ENCODE measurements at places on chromosomes 2 and 18.
A peak's percentile ranks its signal among the peaks of the same experiment; 100 is the strongest.

DNA sequence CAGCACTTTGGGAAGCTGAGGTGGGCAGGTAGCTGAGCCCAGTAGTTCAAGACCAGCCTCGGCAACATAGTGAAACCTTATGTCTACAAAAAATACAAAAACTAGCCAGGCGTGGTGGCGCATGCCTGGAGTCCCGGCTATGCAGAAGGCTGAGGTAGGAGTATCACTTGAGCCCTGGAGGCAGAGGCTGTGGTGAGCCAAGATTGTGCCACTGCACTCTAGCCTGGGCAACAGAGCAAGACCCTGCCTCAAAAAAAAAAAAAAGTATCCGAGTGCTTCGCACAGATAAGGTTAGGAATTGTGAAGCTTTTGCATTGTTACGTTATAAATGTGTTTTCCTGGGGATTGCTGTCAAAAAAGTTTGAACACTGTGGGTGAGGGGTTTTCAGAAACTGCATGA, 4.1 kb downstream of the CTDSP1 start:
- no peak for DNase-seq

DNA sequence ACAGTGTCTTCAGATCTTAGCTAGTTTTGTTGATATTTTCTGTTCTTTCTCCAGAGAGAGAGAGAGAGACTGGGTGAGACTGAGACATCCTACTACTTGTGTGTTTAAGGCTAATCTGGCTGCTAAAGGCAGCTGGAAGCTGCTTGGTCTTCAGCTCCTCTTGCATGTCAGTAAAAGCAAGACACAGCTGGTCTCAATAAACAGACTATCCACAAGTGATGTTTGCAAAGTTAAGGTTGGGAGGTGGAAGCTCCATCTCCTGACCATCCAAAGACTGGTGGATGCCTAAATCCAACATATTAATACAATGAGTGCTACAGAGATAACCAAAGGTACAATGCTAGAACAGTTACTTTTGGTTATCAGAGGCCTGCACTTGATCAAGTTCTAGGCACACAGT, 17.8 kb downstream of the ERFE start:
- no peak for DNase-seq

DNA sequence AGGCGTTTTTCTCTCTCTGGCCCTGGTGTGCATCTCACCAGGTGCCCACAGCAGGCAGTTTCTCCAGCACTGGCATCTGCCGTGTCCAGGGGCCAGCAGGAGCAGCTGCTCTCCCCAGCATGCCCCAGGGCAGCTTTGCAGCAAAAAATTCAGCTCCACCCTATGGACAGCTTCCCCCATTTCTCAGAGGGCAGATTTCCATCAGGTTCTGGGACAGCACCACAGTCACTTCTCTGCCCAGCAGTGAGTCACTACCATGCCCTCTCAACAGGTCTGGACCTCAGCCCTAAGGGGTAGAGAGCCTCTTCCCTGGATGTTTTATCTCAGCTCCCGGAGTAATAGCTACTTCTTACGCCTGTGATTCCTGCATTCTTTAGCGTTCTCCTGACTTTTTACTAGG, 170.2 kb upstream of the RAB12 start:
- no peak for DNase-seq

- peak; percentile 53 for DNase-seq
Observed at GRCh38 chr18:8496186-8496585, 113.1 kb upstream of the RAB12 start.

DNA sequence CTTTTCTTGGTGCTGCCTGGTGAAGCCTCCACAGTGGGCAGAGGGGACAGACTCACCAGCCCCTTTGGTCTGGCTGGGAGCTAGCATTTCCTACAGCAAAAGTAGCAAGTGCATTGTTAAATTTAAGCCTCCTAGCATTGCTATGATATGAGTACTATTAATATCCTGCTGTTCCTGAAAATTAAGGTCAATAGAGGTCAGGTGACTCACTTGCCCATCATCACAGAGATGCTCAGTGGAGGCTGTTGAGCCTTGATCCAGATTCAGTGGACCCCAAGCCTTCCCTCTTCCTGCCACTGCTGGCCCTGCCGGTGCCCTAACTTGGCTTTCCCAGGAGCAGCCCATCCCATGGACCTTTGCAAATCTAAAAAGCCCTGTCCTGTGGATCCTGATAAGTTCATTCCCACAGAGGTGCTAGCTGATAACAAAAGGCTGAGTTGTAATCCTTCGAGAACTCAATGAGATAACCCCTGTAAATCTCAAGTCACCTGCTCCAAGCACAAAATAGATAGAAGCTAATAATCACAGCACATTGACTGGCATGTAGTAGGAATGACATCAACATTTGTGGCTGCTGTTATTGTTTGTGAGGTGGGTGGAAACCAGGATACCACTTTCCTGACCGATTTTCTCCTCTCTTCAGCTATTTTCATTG, 84.4 kb downstream of the THNSL2 start:
- no peak for DNase-seq

DNA sequence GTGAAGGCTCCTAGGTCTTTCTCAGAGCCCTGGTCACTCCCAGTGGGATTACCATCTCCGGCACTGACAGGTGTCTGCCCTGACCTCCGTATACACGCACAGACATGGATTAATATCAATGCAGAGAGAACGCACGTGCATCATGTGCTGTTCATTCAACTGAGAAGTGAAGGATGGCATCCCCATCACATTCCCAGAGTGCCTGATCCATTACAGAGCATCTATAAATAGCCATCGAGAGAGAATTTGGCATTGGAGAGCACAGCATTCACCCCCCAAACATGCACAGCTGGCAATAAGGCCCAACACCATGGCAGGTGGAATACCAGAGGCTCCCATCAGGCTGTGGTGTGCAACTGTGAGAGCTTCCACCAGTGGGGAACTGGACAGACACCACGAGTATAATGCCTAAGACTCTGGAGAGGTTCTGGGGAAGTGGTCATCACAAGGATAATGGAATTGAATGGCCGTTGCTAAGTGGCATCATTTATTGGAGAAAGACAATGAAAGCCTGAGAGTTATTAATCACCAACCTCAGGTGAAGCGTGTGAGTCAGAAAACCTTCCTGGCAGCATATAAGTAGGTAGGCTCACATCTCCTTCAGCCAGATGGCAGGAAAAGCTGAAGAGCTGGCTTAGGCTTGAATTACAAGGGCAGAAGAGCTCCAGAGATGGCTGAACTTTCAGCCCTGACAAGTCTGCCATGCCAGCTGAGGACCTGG, 244.5 kb upstream of the ID2 start:
- DNase-seq: no peak

- no peak for DNase-seq
Observed at GRCh38 chr2:150470435-150470834, 17.0 kb downstream of the RND3 start.

GRCh38 chr2:11177871-11178690, 22.8 kb downstream of the SLC66A3 start:
- DNase-seq: no peak

- DNase-seq: peak; percentile 53
Observed at GRCh38 chr2:111219285-111219684, 98.6 kb downstream of the BCL2L11 start.

DNA sequence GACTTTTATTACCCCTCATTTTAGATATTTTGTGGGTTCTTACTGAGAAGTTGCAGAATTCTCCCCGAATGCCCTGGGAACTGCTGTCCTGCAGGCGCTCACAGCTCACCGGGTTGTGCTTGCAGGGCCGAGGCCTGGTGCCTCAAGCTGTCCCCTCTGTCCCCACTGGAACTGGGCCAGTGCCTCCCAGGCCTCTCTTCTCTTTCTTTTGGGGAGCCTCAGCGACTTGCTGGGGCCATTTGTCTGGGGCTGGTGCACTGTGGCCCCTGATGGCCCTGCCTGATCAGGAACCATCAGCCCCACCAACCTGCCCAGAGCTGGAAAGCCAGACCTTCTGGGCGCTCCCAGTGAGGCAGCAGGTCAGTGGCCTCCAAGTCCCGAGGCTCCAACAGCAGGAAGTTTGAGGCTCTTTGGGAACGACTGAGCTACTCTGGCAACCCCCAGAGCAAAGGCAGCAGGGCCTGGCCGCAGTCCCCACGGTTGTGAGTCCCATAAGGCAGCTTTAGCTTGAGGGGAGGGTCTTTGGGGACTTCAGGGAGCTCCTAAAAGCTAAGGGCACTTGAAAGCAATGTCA, 14.7 kb upstream of the NEU4 start:
- no peak for DNase-seq

- DNase-seq: no peak
Observed at GRCh38 chr2:51213826-51214225, 181.9 kb upstream of the NRXN1 start.

DNA sequence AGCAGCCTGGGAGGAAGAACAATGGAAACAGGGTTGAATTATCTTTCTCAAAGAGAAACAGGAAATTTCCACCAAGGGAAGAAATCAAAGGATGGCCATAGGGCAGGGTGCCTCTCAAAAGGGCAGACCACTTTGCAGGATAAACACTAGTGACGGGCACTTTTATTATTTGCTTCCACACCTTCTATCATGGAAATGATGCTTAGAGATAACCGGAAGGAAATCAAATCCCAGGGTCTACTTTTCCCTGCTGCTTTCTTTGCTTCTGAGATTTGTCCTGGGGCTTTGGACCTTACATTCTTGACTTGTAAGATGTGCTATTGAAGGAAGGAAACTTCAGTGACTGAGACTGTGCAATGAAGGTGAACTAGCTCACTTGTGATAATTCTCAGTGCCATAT, 1.1 kb upstream of the SCN9A start:
- DNase-seq: no peak

- no peak for DNase-seq
Observed at GRCh38 chr2:219443016-219443696, 8.5 kb downstream of the SPEG start.

DNA sequence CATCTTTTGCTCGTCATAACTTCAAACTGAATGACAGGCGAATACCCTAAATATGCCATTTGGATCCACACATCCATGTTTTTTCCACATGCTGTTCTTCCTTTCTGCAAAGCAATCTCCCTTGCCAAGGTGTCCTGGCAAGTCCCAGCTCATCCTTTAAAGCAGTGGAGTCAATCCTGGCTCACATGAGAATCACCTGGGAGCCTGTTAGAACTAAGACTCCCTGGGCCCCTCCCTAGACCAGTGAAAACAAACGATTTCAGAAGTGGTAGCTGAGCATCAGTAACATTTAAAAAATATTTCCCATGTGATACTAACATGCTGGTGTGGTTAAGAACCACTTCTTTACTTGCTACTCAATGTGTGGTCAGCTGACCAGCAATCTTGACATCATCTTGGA, 50.6 kb upstream of the PARD3B start:
- DNase-seq: no peak

- DNase-seq: no peak
Observed at GRCh38 chr2:11348209-11348749, 3.8 kb upstream of the ROCK2 start.

- DNase-seq: no peak
Observed at GRCh38 chr2:77938462-77938861, 416.3 kb upstream of the LRRTM4 start.

DNA sequence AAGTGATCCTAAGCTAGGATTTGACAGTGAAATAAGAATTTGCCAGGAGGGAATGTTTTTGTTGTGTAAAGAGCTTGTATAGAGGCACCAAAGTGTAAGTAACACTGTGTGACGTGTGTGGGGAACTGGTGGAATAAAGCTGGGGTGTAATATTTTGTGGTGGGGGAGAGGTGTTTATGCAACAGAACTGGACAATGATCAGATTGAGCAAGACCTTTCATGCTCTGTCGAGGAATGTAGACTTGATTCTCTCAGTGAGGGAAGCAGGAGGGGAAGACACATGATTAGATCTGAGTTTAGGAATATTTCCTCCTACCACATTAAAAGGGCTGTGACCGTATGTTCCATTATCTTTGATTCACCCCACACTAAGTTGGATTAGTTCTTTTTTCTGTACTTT, 43.6 kb downstream of the EFEMP1 start:
- no peak for DNase-seq

DNA sequence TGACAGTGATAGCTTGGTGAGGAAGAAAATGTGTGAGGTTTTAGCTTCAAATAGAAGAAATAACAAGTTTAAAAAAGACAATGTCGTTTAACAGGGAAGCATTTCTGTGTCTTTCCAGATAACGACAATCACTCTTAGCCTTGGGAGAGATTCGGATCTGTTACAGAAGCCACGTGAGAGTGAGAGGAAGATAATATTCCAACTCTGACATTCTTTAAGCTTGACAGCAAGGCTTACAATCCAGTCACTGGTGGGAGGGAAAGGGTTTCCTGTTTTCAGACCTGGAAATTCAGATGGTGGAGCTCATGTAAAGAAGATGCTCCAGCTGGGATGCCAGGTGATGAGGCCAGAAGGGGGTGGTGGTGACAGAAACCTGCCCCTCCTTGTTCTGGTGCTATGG, 30.8 kb downstream of the FBXO48 start:
- no peak for DNase-seq

- no peak for DNase-seq
Observed at GRCh38 chr2:182698671-182699070, 17.4 kb upstream of the DNAJC10 start.

DNA sequence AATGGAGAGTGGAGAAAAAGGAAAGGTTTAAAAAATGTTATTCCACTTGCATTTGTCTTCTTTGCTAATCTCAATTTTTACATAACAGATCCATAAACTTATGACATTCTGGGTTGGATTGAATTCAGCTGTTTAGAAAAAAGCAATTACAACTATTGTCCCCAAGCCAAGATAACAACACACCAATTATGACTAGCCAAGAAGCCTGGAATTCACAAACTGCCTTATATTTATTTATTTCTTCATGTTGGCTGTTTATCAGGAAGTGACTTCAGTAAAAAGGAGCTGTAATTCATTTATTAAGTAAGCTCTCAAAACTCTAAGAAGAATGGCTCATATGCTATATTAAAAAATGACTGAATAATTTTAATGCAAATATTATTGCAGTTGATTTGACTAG, 137.4 kb downstream of the CALCRL start:
- no peak for DNase-seq

- peak; percentile 9 for DNase-seq
Observed at GRCh38 chr2:156088587-156088986, 243.9 kb downstream of the NR4A2 start.

DNA sequence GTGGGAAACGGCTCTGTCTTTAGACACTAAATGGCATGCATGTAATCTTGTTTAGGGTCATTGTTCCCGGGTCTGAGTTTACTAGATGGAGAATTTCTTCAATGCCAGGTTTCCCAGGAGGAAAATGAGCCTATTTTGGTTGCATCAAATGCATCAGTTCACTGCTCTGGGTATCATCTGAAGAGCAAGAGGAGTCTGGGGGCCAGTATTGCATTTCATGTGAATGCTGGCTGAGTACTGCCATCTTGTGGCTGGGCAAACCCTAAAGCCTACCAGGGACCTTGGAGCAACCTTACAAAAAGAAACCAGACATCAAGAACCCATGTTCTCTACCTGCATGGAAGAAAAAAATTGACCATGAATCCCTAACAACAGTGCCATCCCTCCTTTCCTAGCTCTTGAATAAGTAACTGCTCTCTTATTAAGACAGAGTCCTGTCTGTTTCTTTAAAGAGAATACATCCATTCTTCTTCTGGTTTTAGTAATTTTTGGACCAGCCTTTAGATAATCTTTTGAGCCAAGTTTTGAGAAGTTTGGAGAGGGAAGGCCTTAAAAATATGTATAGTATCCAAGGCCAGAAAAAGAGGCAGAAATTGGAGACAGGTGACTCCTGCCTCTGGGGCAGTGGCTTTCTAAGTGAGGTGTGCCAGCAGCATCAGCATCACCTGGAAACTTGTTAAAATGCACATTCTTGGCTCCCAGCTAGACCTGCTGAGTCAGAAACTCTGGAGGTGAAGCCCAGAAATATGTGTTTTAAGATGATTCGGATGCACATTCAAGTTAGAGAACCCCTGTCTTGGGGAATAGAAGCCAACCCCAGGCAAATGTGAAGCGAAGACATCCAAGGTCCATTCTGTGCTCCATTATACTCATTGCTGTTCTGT, 261.0 kb upstream of the CXCR4 start:
- peak; percentile 74 for DNase-seq
